Ecto neural progenitor cell (in vitro differentiated cells): ENCODE measurements at places on chromosomes 5 and 9.

DNA sequence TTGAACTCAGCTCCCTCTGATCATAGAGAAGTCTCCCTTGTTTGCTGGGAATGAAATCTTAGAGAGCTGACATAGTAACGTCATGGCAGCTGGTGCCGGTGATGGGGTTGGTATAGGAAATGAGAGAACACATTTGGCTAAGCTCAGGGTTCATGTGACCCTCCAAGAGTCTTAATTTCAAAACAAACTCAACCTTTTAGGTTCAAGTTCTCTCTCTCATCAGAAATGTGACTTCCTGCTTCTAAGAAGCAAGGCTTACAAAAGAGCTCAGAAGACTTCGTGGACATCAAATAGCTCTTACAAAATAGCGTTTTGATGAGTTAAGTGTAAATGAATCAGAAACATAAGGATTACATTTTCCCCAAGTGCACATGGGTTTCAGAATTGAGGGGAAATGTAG, 97.3 kb downstream of the PAPPA start:
- DNase-seq, result no peak

DNA sequence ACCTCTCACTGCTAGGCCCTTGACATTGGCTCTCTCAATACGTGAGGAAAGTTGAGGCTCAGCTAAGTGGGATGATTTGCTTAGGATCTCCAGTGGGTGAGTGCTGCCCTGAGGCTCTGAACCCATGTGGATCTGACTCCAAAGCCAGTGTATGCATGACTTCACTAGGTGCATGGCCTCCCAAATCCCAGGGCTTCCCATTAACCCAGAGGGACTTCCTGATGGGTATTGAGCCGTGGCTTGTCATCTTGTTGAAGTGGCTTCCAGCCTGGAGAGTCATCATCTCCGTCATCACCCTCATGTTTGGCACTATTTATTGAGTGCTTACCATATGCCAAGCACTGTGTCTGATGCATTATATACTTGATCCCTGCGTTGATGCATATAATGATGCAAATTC, 37.3 kb upstream of the TEX48 start:
- no peak for DNase-seq

- DNase-seq, result no peak
Measured at GRCh38 chr5:10550222-10550995, 13.5 kb upstream of the ANKRD33B start.

- no peak for DNase-seq
Measured at GRCh38 chr9:124468061-124468740, 17.9 kb downstream of the ADGRD2 start.

- no peak for DNase-seq
Measured at GRCh38 chr5:4639946-4640345, 500.2 kb upstream of the ADAMTS16 start.

- DNase-seq, result no peak
Measured at GRCh38 chr9:82132024-82132423, 143.5 kb downstream of the SPATA31D1 start.

GRCh38 chr9:130352586-130353285, 87.2 kb downstream of the HMCN2 start:
- DNase-seq, result no peak
